Activated CD8-positive, alpha-beta T cell treated with anti-CD3 and anti-CD28 coated beads, Interleukin-2, amount 10 ng/mL, durations not matched to agents 7 days and 5 days (primary cell): ENCODE measurements at places on chromosomes 7 and 10.

DNA sequence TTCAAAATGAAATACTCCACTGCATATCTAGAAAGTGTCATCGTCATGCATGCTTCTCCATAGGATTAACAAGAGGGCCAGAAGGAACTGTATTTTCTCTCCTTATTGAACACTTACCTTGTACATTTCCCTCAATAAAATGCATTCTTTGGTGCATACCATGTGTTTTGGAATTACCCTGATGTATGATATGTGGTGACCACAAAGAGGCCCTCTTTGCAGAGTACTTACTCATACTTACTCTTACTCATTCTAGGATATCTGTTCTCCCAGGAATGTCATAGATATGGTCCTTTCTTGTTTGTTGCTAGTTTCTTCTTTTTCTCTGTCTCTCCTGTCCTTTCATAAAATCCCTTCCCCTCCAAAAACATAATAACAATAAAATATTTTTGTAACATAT lies 1087.1 kb upstream of the POT1 start:
- H3K27ac ChIP-seq, result no peak overlapping the region
- no peak overlapping the region for H3K4me3 ChIP-seq
- H3K27me3 ChIP-seq, result no peaks in the 10 kb centered on the region
- DNase-seq, result no peak

DNA sequence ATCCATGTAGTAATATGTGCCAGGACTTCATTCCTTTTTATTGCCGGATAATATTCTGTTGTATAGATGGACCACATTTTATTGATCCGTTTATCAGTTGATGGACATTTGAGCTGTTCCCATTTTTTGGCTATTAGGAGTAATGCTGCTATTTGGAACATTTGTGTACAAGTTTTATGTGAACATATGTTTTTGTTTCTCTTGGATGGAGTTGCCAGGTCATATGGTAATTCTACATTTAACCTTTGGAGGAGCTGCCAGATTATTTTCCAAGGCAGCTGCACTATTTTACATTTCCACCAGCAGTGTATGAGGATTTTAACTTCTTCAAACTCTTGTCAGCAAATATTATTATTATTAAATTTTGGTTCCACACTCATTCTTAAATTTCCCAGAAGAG lies 59.2 kb downstream of the C10orf90 start:
- no peaks in the 10 kb centered on the region for H3K4me1 ChIP-seq
- no peaks in the 10 kb centered on the region for H3K36me3 ChIP-seq
- no peak for DNase-seq
- H3K4me3 ChIP-seq, result no peak overlapping the region
- H3K27ac ChIP-seq, result no peak overlapping the region

GRCh38 chr7:111789870-111790269 lies 227.6 kb upstream of the IMMP2L start:
- no peaks in the 10 kb centered on the region for H3K36me3 ChIP-seq
- no peak overlapping the region for H3K27ac ChIP-seq
- no peaks in the 10 kb centered on the region for H3K27me3 ChIP-seq

GRCh38 chr10:11225935-11226334 lies 208.3 kb downstream of the CELF2 start:
- H3K27me3 ChIP-seq, result no peaks in the 10 kb centered on the region

GRCh38 chr7:45359776-45360175 lies 202.2 kb downstream of the RAMP3 start:
- no peak overlapping the region for H3K4me3 ChIP-seq
- H3K4me1 ChIP-seq, result no peaks in the 10 kb centered on the region
- no peak for DNase-seq
- H3K27me3 ChIP-seq, result peaks cover 13% of the 10 kb centered on the region
- no peak overlapping the region for H3K27ac ChIP-seq
- no peaks in the 10 kb centered on the region for H3K36me3 ChIP-seq

- H3K4me3 ChIP-seq, result no peak overlapping the region
- no peaks in the 10 kb centered on the region for H3K27me3 ChIP-seq
- no peak overlapping the region for H3K27ac ChIP-seq
- no peaks in the 10 kb centered on the region for H3K36me3 ChIP-seq
These were observed 223.5 kb upstream of the PHYHIPL start for GRCh38 chr10:58952747-58953466.

DNA sequence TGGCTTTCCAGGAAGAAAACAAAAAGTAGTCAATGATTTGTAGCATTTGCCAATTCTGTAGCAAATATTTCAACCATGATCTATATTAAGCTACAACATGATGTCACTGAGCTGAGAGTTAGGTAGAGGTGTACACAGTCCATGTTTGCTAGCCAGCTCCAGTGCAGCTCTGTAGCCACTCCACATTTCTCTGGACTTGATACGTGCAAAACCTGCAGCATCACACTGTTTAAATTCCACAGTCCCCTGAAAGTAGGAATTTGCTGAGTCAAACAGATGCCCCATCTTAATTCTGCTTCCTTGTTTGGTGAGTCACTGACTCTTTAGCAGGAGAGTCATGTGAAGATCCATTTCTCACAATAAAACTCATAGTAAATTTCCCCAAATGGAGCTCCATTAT lies 89.8 kb upstream of the LRRTM3 start:
- DNase-seq, result no peak
- no peaks in the 10 kb centered on the region for H3K4me1 ChIP-seq
- H3K36me3 ChIP-seq, result no peaks in the 10 kb centered on the region
- no peak overlapping the region for H3K27ac ChIP-seq
- no peaks in the 10 kb centered on the region for H3K27me3 ChIP-seq

- H3K4me1 ChIP-seq, result no peaks in the 10 kb centered on the region
- H3K27ac ChIP-seq, result no peak overlapping the region
- H3K4me3 ChIP-seq, result no peak overlapping the region
- no peak for DNase-seq
- no peaks in the 10 kb centered on the region for H3K36me3 ChIP-seq
These were observed 79.6 kb downstream of the ARL5B start for GRCh38 chr10:18738835-18739234.
